ENCODE measurements at places on chromosomes 1 and 21.
A peak's percentile ranks its signal among the peaks of the same experiment; 100 is the strongest.

DNA sequence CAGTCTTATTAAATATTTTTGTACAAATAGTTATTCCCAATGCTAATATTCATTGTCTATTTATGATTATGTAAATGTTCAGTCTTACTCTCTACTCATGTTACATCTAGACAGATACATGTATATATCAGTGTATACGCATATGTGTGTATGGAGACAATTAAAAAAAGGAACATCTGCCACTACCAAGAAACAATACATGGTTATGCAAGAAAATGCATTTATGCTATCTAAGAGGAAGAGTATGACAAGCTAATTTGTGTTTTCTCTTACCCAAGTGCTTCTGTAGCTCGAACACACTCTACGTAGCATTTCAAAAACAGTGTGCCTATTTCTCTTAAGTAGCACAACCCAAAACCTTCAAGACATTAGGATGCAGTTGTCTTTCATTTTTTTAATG, 6.1 kb upstream of the RLF start:
- DNase-seq: no peak

GRCh38 chr1:207288315-207288714, 33.2 kb upstream of the CD55 start:
- no peak for DNase-seq

- DNase-seq: no peak
Measured at GRCh38 chr21:41446586-41446985, 20.5 kb downstream of the MX1 start.

DNA sequence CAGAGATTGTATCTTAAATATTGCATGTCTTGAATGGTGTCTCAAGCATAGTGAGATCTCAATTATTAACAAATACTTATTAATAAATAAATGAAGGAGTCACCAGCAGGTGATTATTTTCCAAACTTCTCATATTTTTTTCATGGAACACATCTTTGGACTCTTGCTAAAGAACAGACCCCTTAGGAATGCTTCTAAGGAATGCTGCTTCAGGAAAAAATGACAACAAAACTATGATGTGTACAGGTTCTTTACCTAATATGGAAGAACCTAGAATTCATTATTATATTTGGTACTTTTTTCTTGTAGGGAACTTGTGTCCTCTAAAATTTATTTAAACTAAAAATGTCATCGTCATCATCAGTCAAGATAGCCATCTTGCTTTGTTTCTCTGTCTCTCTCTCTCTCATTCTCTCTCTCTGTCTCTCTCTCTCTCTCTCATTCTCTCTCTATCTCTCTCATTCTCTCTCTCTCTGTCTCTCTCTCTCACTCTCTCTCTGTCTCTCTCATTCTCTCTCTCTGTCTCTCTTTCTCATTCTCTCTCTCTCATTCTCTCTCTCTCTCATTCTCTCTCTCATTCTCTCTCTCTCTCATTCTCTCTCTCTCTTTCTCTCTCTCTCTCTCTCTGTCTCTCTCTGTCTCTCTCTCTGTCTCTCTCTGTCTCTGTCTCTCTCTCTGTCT, 63.0 kb upstream of the ETS2 start:
- DNase-seq: no peak

DNA sequence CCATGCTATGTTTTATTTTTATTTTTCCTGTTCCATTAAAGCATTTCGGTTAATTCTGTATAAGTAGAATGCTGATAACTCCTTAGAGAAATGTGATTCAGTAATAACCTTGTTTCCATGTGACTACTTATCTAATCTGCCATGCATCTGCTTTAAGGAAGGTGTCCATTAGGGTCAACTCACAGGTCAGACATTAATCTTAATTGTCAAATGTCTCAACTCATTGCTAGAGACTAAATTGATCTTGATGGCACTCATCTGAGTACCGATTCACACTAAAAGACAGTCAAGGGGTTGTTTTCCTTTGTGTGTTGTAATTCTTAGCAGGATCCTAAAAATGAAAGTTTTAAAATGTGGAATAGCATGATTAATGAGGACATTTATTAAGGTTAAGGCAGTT, 41.8 kb downstream of the ITSN1 start:
- no peak for DNase-seq

DNA sequence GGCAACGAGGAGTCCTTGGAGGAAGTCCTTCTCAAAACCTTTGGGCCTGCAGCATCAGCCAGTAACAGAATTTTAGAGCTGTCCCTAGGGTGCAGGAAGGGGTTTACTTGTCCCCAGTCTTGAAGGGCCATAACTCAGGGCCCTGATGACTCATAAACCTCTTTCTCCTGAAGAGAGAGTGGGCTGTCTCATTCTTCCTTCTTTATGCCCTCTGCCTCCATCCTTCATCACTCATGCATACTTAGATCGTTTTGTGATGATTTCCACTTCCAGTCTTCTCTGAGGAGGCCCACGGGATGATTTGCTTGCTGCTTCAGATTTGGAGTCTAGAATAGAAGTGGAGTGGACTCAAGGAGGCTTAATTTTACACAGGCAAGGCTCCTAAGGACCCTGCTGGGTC, 60.2 kb downstream of the NDUFS5 start:
- no peak for DNase-seq

DNA sequence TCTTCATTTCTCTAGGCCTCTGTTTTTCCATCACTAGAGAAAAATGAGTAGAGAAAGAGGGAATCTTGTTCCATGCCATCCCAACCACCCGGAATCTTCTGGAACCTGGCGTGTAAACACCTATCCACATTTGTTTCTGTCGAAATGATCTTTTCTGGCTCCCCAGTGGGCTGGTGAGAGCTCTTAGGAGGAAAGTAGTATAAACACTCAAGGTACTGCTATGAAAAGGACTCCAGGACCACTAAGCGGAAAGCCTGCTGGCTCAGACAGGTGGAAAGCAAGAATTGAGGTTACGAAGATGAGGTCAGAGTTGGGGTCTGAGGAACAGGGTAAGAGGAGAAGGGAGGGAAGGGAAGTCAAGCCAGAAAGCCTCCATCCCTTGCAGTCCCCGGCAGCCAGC, 90.8 kb downstream of the PLXNA2 start:
- no peak for DNase-seq

DNA sequence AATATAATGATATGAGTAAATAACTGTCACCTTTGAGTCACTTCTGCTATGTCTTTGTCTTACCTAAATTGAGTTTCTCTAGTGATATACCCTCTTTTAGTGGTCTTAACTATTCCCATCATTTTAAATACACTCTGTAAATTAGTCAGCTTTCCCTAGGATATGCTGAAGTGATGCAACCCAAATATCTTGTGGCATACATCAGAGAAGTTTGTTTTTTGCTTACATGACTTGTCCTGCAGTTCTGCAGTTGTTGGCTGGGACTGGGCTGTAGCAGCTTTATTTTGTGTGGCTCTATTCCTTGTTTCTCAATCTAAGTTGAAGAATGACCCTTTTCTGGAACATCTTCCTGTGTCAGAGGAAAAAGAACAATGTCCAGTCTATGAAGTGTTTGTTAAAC, 76.4 kb downstream of the TTC3 start:
- no peak for DNase-seq

DNA sequence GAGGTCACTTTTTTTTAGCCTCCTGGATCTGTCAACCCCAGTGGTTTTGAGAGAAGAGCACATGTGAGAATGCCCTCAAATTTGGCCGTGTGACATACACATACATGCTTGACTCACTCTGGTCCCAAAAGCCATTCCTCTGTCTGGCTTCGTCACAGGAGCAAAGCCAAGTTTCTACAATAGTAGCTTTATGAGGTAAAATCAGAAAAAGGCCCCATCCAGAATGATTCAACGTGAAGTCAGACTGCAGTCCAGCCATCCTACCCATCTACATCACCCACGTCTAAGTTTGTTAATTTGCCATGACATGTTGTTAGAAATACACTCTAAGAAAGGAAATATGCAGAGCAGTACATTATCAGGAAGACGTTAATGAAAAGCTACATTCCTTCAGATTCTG, 245.2 kb downstream of the SDCCAG8 start:
- DNase-seq: no peak

DNA sequence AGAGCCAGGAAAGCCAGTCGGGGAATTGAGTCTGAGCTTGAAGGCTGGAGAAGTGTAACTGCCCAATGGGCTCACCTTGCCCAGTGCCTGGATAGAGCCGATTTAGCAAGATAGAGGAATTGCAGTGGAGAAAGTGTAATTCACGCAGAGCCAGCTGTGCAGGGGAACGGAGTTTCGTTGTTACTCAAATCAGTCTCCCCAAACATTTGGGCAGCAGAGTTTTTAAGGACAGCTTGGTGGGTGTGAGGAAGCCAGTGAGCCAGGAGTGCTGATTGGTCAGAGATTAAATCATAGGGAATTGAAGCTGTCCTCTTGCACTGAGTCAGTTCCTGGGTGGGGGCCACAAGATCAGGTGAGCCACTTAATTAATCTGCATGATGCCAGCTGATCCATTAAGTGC, 28.4 kb upstream of the NLRP3 start:
- no peak for DNase-seq

DNA sequence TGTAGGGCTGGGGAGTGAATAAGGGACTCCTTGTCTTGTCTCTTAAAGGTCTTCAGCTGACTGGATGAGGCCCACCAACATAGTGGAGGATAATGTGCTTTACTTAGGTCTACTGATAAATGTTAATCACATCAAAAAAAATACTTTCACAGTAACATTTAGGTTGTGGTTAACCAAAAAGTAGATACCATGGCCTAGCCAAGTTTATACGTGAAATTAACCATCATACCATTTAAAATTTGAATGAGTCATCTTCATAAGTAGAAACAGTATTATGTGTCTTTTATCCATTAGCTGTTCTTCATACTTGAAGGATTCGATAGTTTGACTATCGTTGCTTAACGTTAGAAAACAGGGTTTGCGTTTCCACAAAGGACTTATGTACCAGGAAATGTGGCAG, 80.9 kb downstream of the MTR start:
- DNase-seq: no peak

- DNase-seq: peak; percentile 47
Measured at GRCh38 chr1:50930193-50930592, 29.9 kb downstream of the FAF1 start.

DNA sequence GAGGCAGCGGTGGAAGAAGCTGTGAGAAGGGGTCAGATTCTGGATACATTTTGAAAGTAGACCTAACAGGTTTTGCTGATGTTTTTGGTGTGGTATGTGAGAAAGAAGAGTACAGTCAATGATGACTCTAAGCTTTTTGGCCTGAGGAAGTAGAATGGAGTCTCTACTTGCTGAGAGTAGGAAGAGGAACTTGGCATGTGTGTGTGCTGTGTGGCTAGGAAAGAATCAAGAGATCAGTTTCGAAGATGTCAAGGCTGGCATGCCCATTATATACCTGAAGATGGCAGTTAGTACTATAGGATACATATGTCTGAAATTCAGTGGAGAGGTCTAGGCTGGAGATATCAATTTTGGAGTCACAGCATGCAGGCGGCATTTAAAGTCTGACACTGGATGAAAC, 64.4 kb downstream of the MAB21L3 start:
- no peak for DNase-seq

DNA sequence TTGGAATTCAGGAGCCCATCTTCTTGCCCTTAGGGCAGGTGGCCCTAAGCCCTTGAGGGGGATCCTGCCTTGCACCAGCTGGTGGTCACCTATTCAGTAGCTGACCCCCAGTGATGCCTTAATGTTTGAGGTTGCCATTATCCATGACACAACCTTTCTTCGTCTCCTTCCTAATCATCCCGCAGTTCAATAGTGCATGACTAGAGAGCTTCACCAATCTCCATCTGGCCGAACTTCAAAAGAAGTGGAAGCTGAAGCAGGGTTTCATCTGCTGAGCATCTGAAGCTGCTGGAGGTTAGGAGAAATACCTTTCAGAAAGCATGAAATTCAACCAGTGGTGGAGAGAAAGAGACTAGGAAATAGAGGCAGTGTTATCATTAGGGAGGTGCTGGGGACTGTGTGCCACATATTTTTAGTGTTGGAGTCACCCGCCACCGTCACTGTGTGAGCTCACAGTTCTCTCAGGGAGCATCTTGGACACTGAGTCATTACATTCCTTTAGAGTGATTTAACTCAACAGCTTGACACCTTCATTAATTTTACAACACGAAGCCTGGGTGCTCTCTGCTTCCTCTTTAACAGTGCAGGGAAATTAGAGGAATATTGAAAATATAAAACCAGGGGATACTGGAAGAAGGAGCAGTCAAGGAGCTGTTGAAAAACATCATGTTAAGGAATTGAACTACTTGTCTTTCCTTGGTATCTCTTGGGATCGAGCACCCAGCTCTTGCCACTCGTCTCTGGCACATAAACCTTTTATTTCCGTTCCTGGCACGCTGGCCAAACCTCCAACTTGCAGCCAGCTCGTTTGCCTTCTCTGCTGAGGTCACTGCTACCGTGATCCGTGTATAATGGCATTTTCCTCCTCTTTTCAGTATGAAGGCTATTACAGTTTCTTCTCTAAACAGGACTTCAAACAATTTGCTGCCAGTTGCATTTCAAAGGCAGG, 53.6 kb downstream of the PEX14 start:
- no peak for DNase-seq

GRCh38 chr1:183604038-183604808, 14.0 kb upstream of the NCF2 start:
- DNase-seq: no peak

DNA sequence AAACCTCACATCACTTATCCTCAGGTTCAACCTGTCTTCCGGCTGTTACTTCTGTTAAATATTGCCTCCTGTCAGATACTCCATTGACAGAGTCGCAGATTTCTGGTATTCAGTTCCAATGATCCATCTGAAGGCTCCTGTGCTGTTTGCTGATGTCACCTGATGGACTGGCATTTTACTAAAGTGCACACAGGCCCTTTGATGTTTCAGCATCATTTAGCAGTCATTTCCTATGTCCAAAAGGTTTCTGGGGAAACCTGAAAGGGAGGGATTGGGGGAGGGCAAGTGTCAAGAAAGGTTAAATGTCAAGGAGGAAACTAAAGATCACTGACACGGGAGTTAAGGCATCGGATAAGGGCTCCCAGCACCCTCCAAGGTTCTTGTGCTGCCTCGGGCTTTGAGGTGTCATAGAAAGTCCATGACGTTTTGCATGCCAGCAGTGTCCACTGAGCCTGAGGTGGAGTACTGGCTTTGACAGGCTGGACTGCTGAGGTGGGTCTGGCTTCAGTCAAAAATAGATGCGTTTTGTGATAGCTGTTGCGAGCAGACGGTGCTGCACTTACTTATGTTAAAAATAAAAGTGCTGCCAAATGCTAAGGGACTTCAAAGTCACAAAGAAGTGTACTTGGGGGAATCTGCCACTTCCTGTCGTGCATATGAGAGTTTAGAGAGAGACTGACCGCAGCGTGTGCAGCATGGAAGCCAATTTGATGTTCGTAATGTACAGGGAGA, 30.8 kb downstream of the XCL2 start:
- DNase-seq: peak; percentile 39

Data from activated CD4-positive, alpha-beta T cell treated with anti-CD3 and anti-CD28 coated beads, Interleukin-2, amount 50 U/mL, for 16 hours (primary cell).